ENCODE measurements at places on chromosomes 12 and 14.
A peak's percentile ranks its signal among the peaks of the same experiment; 100 is the strongest.

GRCh38 chr14:37472906-37473305 is 122.1 kb downstream of the FOXA1 start:
- DNase-seq, result no peak

- no peak for DNase-seq
Measured at GRCh38 chr12:5524116-5524768, 92.3 kb downstream of the NTF3 start.

GRCh38 chr12:57940052-57940914 is 1.1 kb upstream of the ATP23 start:
- no peak for DNase-seq

DNA sequence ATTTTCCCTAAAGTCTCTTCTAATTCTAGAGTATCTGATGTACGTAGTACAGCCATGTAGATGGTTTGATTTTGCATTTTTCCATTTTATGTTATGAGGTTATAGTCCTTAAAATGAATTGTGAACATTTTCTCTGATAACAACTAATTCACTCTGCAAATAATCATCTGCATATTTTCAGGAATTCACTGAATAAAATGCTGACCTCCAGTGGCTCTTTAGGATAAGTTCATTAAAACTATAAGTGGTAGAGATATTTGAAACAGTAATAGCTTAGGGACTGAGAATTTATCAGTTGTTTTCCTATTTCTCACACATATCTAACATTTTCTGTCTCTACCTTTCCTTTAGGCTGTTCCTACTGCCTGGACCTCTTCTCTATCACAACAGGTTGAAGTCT is 4.4 kb downstream of the MSRB3 start:
- DNase-seq, result no peak

DNA sequence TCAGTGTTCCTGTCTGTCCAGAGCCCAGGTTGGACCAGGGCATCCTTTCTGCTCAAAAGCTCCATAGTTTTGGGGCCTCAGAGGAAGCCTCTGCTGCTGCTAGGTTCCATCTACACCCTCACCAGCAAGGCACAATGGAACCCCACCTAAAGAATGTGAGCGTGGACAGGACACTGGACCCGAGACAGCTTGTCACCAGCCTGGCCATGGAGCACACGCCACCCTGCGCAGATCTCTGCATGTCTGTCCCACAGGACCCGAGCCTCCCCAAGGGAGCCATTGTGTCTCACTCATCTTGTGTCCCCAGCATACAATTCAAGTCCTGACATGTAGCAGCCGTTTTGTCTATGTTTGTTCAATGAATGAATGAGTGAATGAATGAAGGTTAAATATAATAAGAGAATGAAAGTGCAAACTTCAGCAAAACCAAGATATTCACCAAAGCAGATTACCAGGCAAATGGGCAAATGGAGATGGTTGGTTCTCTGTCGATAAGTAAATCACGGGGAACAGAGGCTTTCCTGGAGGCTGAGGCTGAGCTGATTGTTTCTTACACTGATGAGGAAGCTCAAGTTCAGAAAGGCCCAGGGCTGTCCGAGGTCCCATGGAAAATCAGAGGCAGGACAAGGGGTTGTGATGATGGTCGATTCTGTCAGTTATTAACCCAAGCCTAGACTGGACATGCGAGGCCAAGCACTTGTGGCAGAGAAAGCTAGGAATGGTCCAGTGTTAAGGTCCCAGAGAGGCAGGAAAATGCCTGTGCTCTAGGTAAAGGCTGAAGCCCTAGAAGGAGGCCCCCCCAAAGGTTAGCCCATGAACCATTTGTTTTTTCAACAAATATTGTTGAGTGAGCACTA is 27.0 kb downstream of the SERPINA3 start:
- no peak for DNase-seq

DNA sequence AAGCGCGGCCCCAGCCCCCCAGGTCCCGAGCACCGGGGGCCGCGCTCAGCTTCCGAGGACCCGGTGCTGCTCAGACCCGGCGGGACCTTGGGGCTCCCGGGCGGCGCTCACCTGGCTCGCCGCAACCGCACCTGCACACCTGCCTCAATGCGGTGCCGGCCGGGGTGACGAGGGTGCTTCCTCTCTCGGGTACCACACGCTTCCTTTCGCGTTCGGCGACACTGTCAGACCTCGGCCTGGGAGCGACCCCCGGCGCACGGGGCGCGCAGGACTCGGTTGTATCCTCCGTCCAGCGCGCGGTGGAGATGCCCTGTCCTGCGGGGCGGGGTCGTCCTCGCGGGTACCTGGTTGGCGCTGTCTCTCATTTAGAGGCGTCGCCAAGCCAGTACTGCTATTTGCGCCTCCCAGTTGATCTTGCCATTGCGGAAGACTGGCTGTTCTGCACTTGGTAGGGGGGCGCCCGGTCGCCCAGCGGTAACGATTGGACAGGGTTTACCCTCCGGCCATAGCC is 718 bp downstream of the PACS2 start:
- DNase-seq, result peak; percentile 40

GRCh38 chr12:946631-947030 is 2.9 kb downstream of the RAD52 start:
- no peak for DNase-seq

DNA sequence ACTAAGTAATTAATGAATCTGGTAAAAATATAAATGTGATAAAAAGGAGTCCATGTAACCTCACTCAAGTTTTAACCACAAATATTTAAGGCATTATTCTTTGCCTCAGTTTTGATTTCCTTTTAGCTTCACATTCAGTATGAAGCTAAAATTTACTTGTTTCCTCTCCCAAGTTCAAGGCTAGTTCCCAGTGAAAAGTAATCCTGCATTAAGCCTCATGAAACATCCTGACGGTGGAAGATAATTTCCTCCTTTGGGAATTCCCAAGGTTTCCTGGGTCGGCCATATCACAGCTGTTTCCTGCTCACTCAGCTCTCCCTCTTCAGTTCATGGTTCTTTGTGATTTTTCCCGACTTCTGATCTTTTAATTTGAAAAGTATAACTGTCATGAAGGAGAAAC is 1256.8 kb upstream of the FLRT2 start:
- no peak for DNase-seq

DNA sequence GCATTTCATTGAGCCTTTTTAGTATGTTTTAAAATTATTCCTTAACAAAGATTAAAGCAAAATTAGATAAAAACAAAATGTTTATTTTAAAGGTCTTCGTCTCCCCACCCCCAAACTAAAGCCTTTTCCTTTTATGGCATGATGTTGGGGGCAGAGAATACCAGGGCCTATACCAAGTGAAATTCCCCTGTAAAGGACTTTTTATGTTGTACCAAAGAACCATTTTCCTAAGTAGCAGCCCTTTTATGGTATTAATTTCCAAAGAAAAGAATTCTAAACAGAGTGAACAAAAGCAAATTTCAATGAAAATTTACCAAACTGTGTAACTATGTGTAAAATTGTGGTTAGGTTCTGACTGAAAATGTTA is 71.9 kb upstream of the GNPNAT1 start:
- no peak for DNase-seq

GRCh38 chr12:54624315-54625279 is 10.1 kb downstream of the LACRT start:
- no peak for DNase-seq

- DNase-seq, result no peak
Measured at GRCh38 chr14:58788655-58789503, 151.1 kb downstream of the DACT1 start.

DNA sequence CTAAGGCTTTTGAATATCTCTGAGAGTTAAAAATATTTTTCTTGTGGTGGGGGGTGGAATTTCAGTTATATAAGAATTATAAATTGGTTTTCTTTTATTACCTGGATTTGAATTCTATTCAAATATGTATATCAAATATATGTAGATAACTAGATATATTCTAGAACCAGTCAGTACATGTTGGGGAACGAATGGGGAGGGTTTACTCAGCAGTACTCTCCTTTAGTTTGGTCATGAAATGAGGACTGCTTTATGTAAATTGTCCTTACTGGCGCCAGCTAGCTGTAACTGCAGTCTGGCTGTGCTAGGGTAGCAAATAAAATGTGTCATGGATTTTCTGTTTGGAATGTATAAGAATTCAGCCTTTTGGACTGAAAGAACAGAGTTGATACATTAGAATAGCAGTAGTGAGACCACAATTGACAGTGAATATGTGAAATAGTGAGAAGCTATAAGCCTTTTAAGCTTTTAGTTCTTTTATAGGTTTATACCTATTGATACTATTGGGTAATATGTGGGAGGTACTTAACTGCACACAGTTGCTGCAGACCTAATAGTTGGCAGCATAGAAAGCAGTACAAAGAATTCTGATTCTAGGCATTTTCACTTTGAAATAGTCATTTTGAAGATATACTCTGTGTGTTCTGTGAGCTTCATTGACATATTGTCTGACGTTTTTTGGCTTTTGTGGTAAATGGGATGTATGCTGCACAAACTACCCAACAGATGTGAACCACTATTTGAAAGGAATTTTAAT is 29.0 kb downstream of the ATF7IP start:
- DNase-seq, result peak; percentile 77

- no peak for DNase-seq
Measured at GRCh38 chr12:27162229-27162537, 79.8 kb upstream of the C12orf71 start.

GRCh38 chr14:23864861-23865260 is 88.7 kb upstream of the DHRS4 start:
- no peak for DNase-seq

DNA sequence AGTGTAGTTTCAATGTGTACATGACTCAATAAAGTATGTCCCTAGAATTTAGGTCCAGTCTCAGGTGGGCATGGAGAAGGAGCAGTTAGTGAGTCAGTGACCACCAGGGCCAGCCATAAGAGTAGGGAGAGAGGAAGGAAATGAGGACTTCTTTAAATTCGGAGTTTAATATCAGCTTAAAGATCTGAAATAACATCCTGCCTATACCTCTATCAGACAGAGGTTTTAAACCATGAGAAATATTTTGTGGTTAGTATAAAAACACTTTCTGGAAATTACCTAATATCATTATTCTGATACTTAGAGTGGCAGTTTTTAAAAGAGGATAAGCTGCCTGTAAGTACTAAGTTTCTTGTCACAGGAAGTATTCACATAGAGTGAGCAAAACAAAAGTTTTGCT is 61.7 kb upstream of the ST8SIA1 start:
- no peak for DNase-seq

DNA sequence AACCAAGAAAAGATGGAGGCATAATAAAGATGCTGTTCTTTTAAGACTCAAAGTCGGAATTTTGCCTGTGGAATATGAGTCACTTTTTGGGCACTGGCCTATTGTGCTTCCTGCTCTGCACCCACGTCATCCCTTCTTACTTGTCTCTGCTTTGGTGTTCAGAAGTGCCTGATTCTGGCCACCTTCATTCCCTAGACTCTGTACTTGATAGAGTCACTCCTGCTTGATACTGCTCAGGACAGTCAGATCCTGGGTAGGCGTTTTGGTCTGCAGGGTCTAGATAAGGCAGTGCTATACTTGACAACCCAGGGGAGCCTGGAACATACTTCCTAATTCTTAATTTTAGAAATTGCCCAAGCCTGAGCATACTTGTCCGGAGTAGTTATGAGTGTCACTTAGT is 1.9 kb downstream of the LRRK2 start:
- DNase-seq, result peak; percentile 87

DNA sequence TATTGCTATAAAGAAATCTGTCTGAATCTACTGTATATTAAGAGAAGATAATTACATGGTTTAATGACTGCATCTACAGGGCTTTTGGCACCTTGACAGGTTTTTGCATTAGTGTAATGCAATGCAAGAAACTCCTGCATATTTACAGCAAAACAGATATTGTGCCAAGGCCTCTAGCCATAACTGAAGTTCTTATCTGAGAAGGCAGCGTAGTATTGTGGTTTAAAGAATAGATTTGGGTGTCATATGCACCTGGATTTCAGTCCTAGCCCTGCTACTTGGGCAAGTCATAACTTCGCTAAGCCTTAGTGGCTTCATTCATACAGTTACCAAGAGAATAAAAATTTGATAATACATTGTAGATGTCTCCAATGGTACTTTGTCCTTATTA is 350.1 kb downstream of the CCDC91 start:
- no peak for DNase-seq

GRCh38 chr12:88529531-88530488 is 50.5 kb downstream of the KITLG start:
- no peak for DNase-seq

DNA sequence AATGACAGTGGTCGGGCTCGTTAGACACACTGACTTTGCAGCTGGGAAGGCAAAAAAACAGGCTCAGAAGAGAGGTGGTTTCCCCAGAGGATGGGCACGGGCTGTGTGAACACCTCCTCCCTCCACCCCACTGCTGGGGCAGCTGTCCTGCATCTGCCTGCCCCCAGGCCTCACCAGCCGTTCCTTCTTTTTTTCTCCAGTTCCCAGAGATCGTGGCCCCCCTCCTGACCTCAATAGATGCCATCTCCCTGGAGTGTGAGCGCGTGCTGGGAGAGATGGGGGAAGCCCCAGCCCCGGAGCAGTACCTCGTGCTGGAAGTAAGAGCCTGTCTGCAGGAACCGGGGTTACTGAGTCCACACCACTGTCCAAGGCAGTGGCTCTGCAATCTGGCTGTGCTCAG is 17.4 kb downstream of the MVK start:
- DNase-seq, result no peak

DNA sequence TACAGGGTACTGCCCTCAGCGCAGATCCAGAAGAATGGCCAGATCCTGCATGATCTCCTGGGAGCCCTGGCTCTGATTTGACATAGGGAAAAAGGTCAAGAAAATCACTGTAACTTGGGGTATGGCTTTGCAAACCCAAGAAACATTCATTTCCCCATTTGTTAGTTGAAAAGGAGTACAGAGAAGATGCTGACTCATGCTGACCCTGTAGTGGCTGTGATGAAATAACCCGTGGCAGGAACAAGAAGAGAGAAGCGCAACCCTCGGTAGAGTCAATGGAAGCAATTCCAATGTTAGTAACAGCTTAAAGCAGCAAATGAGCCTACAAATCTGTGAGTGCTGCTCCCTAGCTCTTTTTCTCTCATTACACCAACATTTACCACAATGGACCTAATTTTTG is 281.6 kb upstream of the NPAS3 start:
- DNase-seq, result peak; percentile 84

GRCh38 chr12:6336079-6336888 is 5.6 kb downstream of the TNFRSF1A start:
- peak; percentile 100 for DNase-seq

DNA sequence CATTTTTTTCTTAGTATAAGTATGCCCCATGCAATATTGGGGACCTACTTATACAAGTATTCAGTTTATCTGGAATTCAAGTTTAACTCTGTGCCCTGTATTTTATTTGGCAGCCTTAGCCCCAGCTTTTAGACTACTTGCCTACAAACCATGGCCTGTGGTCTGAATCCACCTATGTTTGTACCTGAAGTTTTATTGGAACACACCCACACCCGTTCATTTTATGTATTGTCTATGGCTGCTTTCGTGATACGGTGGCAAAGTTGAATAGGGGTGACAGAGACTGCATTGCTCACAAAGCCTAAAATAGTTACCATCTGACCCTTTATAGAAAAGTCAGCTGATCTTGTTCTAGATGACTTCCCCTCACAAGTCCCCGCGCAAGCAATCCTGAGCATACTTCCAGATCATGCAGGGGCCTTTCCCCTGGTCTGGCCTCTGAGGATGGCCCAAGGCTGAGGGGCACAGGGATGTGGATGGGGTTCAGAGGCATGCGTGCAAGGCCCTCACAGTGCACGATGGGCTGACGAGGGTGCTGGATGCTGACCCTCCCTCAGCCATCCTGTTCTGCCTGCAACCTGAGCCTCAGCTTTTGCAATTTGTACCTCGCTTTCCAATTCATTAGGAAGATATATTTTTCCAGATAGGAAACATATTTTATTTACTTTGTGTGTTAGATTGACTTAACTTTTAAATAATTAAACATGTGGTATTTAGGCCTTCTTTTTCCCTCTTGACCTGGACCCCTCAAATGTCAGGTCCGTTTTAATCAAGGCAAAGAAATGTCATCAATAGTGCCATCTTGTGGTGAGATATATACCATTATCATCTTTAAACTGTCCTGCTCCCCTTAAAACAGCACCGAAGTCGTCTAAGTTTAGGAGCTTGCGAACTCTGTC is 527.3 kb upstream of the CCDC196 start:
- DNase-seq, result peak; percentile 50

Data from MCF 10A (cell line).